Hematopoietic multipotent progenitor cell treated with erythropoietin and hydrocortisone succinate and interleukin-3 and kit ligand, for 17 days (in vitro differentiated cells): ENCODE measurements at places on chromosomes 1 and 21.

DNA sequence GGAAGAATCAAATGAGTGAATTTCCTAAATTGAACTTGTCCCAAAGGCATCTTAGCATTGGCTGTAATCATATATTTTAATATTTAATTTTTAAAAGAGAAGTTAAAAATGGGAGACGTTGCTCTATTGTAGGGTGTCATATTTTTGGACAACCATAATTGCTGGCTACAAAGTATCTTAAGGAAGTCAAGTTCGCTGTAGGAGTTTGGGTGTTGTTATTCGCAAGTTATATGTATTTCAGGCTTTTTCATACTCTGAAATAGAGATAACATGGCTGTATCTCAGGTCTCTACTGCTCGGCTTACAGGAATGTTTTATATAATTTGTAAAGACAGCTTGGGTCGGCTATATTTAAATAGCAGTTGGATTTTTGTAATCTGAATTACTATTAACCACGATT lies 852 bp downstream of the TMEM50A start:
- no peak for DNase-seq

DNA sequence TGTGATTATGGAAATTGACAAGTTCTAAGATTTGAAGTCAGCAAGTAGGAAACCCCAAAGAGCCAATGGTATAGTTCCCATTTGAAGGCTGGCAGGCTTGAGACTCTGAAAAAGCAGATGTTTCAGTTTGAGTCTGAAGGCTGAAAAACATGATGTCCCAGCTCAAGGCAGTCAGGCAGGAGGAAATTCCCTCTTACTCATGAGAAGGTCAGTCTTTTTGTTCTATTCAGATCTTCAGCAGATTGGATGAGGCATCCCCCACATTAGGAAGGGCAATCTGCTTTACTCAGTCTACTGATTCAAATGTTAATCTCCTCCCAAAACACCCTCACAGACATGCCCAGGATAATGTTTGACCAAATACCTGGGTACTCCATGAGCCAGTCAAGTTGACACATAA lies 372.5 kb upstream of the ST6GALNAC5 start:
- no peak for DNase-seq

DNA sequence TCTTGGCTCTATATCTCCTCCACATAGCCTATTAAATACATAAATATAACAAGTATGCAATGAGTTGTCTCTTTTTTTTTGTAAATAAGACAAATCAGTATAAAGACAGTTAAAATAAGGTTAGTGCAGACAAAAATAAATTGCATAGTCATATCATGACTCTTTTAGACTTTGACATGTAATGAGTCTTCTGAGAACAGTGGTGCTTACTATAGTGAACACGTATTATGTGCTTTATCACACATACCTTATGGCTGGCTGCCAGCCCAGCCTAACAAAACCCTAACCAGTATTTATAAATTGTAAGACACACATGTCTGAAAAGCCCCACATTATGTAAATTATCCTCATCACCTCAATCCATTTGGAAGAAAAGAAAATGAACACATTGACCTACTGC lies 29.1 kb upstream of the F13B start:
- no peak for DNase-seq

GRCh38 chr1:115791816-115792215 lies 23.3 kb upstream of the CASQ2 start:
- no peak for DNase-seq

- DNase-seq, result no peak
These were observed at the start of gene UMODL1 for GRCh38 chr21:42071146-42071737. Gene UMODL1 (plus strand): TSS chr21:42071317. CDS start chr21:42071317, 0 bp downstream.

DNA sequence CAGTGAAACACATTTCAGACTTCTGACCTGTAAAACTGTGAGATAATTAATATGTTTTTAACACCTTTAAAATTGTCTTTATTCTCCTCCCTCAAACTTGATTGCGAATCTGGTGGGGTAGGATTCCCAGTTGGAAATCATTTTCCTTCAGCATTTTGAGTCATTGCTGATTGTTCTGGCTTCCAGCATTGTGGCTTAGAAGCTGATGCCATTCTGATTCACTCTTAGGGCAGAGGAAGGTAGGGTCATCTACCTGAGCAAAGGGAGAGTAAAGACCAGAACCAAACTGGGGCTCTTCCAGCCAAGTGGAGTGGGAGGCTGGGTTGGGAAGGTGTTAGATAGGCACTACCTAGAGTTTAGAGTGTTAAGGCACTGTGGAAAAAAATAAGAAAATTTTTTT lies 61.2 kb downstream of the MPZL1 start:
- DNase-seq, result no peak

DNA sequence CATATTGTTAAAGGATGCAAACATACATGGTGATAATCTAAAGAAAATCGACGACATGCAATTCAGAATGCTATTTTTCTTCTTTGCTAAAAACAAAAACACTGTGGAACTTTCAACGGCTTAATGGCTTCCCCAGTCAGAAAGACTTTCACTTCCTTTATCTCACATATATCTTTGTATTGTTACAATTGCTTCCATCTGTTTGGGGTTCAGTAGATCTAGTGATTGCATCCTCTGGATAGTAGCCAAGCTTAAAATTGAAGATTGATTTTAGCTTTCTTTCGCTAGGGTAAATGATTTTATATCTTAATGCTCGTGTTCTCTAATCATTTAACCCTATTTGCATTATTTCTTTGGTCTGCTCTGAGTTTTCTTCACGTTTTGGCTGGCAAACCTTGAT lies 31.8 kb upstream of the ADAMTS1 start:
- DNase-seq, result no peak

DNA sequence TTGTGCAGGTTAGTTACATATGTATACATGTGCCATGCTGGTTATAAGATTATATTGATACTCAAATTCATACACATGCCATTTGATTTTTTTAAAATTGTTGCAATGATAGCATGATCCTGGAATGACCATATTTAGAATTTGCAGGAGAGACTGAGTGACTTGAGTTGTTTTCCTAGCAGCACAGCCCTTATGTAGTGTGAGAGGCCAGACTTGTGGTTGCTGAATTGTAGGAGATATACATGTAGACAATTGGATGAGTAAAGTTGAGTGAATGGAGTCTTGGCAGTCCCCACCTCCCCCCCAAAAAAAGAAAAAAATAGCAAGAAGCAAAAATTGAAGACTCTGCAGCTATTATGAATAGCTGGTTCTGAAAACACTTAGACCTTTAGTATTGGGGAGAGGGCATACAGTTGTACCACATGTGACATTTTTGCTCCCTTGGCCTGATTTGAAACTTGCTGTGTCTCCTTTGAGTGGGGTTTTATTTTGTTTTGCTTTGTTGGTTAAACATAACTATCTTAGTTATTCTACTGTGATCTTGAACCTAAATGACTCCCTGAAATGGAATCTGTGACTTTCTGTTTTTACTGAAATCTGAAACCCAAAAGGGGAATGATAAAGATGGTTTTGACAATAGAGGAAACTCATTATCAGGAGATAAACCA lies 280.3 kb downstream of the HMCN1 start:
- no peak for DNase-seq

- no peak for DNase-seq
These were observed 75.5 kb downstream of the ADAMTS1 start for GRCh38 chr21:26769613-26770188.

- DNase-seq, result no peak
These were observed 108.3 kb downstream of the POU2F1 start for GRCh38 chr1:167328816-167329483.

GRCh38 chr21:36010801-36011200 lies 49.5 kb downstream of the SETD4 start:
- DNase-seq, result no peak
